ENCODE measurements at places on chromosomes 12 and 14. TPM values are rescaled to one million over a fixed set of nuclear protein-coding genes. Genes with fewer than 3 reads are reported as not detected.

GRCh38 chr12:99529966-99530365, 117.6 kb upstream of the GARIN6 start:
- no peak for DNase-seq

- no peak for DNase-seq
Measured at GRCh38 chr12:87756721-87757120, 272.5 kb downstream of the C12orf50 start.

DNA sequence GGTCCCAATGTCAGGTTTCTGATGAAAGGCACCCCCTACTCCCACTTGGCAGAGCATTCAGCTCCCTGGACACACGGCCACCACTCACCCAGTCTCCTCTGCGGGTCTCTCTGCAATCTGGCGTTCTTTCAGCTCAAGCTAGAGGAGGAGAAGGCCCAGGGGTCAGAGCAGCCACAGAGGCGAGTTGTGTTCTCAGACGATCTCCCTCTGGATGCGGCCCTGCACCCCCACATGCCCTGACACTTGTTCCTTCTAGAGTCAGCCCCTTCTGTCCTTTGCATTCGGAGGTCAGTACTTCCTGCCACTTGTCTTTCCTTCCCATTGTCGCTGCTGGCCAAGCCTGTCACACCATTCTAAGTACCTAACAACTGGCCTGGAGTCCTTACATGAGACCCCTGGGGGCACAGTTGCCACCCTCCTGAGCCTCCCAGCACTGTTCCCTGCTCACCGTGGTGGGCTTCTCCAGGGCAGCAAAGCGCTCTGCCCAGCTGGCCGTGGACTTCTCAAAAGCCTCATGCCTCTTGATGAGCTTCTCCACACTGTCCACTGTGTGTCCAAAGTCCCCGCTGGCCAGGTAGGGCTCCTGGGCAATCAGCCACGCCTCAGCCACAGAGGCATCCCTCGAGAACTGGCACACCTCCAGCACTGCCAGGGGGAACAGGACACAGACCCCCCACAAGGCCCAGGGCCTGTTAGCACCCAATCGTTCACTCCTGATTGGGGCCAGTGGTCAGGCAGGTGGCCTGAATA, 63.2 kb downstream of the PLEKHG3 start:
- no peak for DNase-seq

DNA sequence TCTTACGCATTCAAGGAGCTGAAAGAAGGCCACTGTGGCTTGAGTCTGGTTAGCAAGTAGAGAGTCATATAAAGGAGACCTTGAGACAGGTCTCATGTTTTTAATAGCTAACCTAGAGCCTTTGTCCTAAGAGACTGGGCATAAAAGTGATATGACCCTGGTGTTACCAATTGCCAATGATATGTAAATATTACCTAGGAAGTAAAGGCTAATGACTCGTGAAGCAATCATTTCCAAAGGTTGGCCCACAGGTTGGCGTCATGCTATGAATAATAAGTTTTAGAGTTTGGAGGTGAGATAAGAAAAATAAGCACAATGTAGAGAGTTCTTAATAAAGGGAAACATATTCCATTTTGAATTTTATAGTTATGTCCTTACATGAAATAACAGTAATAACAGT, 116.6 kb upstream of the PLEKHA5 start:
- no peak for DNase-seq

RNASE1 gene
- 0.69 TPM for total RNA-seq

AICDA gene
- total RNA-seq: not detected

HOTAIR gene
- 31.7 TPM for total RNA-seq

PLEKHD1 gene
- total RNA-seq: 0.08 TPM

PITPNM2 gene
- total RNA-seq: 26.4 TPM
